ENCODE measurements at places on chromosomes 5 and 9.

DNA sequence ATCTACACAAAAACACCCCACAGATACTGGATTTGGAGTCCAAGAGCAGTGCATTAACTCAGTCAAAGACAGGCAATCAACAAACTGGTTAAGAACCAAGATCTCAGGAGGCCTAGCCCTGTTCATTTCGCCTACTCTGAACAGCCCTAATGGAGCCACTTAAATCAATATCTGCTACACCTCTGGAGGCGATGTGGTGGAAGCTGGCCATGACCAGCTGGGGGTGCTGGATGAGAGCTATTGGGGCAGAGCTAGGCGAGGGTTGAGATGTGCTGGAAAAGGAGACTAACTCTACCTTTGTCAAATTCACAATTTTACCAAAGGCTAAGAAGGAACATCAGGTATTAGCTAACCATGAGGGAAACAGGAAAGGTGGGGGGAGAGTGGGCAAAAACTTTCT is 23.3 kb upstream of the ARSB start:
- H3K36me3 ChIP-seq = no peaks in the 10 kb centered on the region
- peaks cover 3% of the 10 kb centered on the region for H3K4me1 ChIP-seq
- no peaks in the 10 kb centered on the region for H3K27me3 ChIP-seq
- no peak overlapping the region for H3K4me3 ChIP-seq

DNA sequence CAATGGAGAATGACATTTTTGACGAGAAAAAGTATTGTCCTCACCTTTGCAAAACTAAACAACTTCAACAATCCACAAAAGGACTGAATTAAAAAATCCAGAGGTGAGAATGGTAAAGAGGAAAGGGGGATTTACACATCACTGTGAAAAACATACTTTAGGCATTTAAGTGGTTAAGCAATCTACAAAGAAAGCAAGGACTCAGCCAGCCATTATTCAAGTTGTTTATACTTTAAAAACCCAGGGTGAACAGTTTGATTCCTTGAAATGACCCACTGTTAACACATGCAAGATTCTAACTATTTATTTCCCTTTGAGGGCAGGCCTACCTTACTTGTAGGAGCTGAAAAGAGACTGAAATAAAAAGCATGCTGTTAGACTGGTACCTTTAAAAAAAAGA is 29.3 kb downstream of the TUT7 start:
- peaks cover 16% of the 10 kb centered on the region for H3K4me1 ChIP-seq
- no peak overlapping the region for H3K27ac ChIP-seq
- DNase-seq = peak; percentile 54
- H3K36me3 ChIP-seq = peaks cover 26% of the 10 kb centered on the region
- no peak overlapping the region for H3K4me3 ChIP-seq

DNA sequence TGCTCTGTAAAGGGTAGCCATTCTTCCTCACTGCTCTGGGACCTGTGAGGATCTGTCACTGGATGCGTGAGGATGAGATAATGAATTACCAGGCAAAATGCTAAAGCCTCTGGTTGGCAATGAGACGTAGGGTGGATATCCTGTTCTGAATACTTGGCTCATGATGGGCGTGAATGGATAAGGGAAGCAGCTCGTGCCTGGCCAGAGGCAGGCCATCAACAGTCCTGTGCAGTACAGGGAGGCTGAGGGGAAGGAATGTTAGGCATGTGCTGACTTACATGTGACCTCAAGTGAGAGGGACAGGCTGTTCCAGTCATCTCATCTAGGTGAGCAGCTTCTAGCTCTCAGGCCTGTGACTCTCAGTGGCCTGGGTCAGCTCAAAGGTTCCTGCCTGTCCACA is 172.8 kb downstream of the CARTPT start:
- no peak overlapping the region for H3K4me3 ChIP-seq
- H3K27me3 ChIP-seq = peaks cover 28% of the 10 kb centered on the region
- DNase-seq = peak; percentile 22
- peaks cover 8% of the 10 kb centered on the region for H3K4me1 ChIP-seq

DNA sequence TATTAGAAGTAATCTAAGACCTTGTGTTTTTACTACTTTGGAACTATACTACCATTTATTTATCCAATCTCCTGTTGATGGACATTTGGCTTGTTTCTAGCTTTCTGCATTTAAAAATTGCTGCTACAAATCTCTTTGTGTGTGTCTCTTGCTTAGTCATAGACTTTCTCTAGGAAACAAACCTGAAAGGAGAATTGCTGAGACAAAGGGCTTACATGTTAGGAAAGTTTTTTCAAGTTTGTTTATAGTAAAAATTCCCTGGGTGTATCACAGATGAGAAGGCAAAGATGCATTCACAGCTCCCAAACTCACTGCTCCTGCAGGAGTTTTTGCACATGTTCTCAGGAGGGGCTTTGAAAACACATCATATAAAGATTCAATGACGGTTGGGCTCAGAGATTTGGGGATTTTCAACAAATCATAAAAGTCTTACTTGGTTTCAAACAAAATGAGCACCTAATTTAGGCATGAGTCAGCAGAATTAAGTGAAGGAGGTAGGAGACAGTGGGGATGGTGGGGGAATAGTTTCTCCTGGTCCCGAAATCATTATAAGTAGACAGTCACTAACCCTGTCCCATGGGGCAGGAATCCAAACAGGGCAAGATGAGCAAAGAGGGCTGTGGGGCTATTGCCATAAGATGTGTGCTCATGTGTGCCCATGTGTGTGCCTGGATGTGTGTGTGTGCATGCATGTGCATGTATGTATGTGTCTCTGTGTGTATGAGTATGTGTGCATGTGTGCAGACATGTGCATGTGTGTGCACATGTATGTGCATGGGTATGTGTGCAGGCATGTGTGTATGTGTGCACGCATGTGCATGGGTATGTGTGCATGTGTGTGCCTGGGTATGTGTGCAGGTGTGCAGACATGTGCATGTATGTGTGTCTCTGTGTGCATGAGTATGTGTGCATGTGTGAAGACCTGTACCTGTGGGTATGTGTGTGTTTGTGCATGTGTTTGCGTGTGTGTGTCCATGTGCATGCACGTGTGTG is 43.4 kb upstream of the S1PR3 start:
- peaks cover 2% of the 10 kb centered on the region for H3K27me3 ChIP-seq
- no peak overlapping the region for H3K27ac ChIP-seq
- no peaks in the 10 kb centered on the region for H3K36me3 ChIP-seq
- H3K4me1 ChIP-seq = peaks cover 20% of the 10 kb centered on the region
- DNase-seq = peak; percentile 86

DNA sequence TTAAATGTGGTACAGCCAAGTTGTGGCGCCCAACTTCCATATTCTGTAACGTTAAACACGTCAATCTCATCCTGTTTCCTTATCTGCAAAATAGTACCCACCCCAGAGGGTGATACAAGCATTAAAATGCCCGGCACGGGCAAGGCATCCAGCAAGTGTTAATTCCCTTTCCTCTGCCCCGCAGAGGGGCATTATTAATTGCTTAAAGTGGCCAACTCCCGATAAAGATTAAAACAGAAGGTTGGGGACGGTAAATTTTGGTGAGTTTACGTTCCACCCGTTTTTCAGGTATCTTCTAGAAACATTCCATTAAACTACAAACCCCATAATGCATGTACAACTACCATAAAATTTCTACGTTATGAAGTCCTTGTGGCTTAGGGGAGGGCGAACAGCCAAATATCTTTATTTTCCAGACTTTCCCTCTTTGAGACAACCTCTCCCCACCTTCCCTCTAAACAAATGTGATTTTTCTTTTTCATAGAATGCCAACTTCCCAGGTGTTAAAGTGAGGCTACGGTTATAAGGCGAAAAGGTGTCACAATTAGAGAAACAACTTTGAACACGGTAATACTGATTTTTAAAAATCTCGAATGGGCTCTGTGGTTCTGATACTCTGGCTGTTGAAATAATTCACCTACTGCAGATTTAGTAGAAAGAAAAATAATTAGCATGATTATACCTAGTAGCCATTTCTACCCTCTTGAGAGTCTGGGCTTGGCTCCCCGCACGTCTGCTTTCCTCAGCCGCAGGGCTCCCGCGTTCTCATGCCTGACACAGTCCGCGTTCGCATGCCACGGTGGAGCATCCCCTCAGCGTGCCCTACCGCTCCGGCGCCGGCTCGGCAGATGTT is 1.2 kb upstream of the GPBP1 start:
- no peak for DNase-seq
- no peaks in the 10 kb centered on the region for H3K4me1 ChIP-seq
- peak overlapping the region; percentile 93 for H3K4me3 ChIP-seq
- H3K36me3 ChIP-seq = no peaks in the 10 kb centered on the region
- H3K27me3 ChIP-seq = no peaks in the 10 kb centered on the region

DNA sequence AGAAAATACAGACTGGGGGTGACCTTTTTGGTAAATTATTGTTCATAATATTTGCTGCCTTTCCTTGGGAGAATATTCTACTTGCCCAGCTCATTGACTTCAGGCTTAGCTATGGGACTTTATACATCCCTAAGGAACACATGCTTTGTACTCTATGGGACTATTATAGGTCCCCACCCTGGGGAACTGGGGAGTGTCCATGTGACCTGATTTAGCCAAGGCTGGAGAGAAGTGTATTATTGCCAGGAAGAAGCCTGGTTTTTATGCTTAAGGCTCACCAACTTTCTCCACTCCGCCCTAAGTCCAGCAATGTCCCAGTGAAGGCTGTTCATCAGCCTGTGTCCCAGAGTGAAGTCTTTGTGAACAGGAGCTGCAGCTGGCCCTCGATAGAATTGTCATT is 16.6 kb upstream of the DRD1 start:
- peaks cover 8% of the 10 kb centered on the region for H3K27me3 ChIP-seq
- no peak overlapping the region for H3K27ac ChIP-seq
- H3K4me3 ChIP-seq = no peak overlapping the region
- no peaks in the 10 kb centered on the region for H3K4me1 ChIP-seq

DNA sequence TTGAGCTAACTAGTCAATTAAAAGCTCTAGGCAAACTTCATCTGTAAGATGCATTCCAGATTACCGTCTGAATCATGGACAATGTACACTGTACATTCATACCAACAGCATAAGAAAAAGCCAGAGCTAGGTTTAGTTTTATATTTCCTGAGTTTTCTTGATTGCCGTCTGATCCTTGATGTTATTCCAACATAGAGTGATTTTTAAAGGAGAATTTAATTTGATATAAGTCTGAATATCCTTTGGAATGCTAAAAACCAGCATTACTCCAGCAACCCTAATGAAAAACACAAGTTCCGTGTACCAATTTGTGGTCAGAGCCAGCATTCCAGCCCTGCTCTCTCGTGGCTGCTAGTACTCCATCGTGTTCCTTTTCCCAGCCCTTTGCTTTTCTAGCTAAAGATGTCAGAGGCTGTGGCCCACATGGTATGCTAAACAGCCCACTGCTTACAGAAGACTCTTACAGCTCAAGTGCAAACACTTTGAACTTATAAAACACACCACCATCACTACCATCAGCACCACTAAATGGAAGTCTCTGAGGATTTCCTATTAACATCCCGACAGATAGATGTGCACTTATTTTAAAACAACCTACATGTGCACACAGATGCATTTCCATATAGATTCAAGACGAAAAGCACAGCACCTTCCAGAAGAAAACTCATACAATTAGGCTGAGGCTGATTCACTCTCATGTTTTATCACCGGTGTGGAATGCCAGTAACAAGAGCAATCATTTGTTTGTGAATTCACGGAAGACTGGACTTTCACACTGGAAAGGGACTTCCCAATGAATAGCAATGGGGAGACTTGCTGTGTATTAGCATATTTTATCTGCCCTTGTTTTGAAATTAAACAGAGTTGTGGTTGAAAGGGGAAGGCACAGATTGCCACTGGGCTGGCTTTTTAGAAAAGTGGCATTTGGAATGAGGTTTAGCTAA is 246.9 kb upstream of the GAS1 start:
- H3K27me3 ChIP-seq = 0 out of 2 replicates have a peak, but pooled peaks cover 5% of the 10 kb centered on the region
- H3K4me1 ChIP-seq = peaks cover 14% of the 10 kb centered on the region
- DNase-seq = peak; percentile 94
- H3K27ac ChIP-seq = peak overlapping the region; percentile 78
- no peaks in the 10 kb centered on the region for H3K36me3 ChIP-seq

- DNase-seq = no peak
- H3K27ac ChIP-seq = no peak overlapping the region
- H3K27me3 ChIP-seq = no peaks in the 10 kb centered on the region
Observed at GRCh38 chr9:117827456-117827855, 123.3 kb downstream of the TLR4 start.

- H3K27ac ChIP-seq = no peak overlapping the region
- no peaks in the 10 kb centered on the region for H3K27me3 ChIP-seq
- no peaks in the 10 kb centered on the region for H3K4me1 ChIP-seq
- H3K36me3 ChIP-seq = no peaks in the 10 kb centered on the region
- no peak for DNase-seq
Observed at GRCh38 chr9:85443190-85443598, 298.6 kb downstream of the AGTPBP1 start.

DNA sequence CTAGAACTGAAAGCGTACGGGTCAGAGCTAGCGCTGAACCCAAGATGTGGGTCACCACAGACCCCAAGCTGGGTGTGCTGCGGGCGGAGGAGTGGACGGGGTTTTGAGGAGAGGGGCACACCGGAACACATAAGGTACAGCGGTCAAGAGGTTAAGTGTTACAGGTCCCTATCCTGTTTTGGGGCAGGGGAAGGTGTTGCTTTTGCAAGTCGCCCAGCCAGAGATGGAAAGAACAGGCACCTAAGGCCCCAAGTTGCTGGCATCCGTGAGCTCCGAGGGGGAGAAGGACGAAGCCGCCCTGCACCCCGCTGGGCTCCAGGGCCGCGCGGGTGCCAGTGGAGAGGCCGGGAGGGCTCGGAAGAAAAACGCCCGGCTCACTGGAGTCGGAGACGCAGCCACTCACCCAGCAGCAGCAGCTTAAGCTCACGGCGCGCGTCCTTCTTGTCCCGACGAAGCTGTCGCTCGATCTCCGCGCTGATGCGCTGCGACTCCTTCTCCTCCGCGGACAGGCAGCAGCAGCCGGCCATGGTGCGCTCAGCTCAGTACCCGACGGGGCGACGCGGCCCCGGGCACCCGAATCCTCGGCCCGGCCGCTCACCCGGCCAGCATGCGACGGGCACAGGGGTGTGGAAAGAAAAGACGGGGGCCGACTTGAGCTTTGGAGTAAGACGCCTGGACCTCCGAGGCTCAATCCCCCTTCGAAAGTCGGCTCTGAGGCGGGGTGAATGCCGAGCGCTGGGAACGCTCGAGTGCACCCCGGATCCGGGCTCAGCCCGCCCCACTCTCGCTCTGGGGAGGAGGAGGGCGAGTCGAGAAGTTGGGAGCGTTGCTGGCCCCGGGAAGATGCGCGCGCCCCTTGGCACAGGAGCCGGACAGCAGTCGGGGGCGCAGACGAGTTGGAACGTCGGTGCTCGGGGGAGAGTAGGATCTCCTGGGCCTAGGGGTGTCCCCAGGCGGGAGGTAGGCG is 572 bp downstream of the GNA14 start:
- H3K36me3 ChIP-seq = no peaks in the 10 kb centered on the region
- peaks cover 43% of the 10 kb centered on the region for H3K27me3 ChIP-seq
- no peak overlapping the region for H3K27ac ChIP-seq
- no peaks in the 10 kb centered on the region for H3K4me1 ChIP-seq
- DNase-seq = no peak
- H3K4me3 ChIP-seq = no peak overlapping the region

DNA sequence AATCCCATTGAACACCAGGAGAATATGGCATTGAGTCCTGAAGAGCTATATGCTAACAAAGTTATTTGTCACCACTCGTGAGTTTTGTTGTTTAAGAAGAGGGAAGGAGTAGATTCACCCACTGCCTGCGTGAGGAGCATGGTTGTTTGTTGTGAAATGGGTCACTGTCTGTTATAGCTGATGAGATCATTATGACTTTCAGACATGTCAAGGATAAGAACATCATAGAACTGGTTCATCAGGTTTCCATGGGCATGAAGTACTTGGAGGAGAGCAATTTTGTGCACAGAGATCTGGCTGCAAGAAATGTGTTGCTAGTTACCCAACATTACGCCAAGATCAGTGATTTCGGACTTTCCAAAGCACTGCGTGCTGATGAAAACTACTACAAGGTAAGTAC is 76.9 kb downstream of the SYK start:
- no peak overlapping the region for H3K27ac ChIP-seq
- H3K36me3 ChIP-seq = no peaks in the 10 kb centered on the region
- no peak for DNase-seq
- H3K4me3 ChIP-seq = no peak overlapping the region
- peaks cover 14% of the 10 kb centered on the region for H3K27me3 ChIP-seq

All from IMR-90 (cell line).